ENCODE measurements at places on chromosomes 16 and 17.
A peak's percentile ranks its signal among the peaks of the same experiment; 100 is the strongest.

DNA sequence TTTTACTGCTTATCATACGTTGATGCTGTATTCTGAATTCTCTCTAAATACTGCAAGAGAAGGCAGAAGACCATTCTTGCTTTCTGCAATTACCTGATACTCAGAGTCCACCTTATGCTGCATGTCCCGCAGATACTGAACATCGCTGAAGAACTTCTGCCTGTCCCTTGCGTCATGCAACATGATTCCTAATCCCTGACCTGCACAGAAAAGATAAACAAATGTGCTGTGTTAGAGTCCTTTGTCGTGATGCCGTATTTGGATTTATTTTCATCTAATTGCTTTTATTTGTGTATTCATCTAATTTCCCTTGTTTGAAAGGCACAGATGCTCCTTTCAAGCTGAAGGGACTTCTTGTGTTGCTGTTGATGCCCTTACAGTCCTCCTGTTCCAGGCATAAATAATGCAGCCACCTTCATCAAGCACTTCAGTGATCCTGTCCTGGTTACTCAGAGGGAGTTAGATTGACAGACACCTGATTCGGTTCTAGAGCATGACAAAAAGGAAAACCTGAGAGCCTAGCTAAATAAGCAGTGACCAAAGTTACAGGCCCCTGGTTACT is 6.5 kb downstream of the MARCHF10 start:
- peak; percentile 22 for DNase-seq

DNA sequence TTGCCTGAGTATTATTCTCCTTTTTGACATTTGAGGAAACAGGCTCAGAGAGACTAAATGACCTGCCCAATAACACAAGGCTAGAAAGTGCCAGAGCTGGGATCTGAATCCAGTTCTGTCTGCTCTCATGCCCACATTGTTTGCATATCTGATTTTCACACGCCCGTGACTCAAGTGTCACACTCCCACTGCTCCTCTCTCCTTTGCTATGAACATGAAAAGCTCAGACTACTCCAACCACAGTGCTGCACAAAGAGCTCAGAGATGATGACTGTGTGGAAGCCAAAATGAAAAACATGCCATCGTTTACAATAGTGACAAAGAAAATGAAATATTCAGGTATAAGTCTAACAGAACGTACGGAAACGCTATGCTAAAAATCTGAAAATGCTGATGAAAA is 107.9 kb downstream of the SMG6 start:
- peak; percentile 15 for DNase-seq

DNA sequence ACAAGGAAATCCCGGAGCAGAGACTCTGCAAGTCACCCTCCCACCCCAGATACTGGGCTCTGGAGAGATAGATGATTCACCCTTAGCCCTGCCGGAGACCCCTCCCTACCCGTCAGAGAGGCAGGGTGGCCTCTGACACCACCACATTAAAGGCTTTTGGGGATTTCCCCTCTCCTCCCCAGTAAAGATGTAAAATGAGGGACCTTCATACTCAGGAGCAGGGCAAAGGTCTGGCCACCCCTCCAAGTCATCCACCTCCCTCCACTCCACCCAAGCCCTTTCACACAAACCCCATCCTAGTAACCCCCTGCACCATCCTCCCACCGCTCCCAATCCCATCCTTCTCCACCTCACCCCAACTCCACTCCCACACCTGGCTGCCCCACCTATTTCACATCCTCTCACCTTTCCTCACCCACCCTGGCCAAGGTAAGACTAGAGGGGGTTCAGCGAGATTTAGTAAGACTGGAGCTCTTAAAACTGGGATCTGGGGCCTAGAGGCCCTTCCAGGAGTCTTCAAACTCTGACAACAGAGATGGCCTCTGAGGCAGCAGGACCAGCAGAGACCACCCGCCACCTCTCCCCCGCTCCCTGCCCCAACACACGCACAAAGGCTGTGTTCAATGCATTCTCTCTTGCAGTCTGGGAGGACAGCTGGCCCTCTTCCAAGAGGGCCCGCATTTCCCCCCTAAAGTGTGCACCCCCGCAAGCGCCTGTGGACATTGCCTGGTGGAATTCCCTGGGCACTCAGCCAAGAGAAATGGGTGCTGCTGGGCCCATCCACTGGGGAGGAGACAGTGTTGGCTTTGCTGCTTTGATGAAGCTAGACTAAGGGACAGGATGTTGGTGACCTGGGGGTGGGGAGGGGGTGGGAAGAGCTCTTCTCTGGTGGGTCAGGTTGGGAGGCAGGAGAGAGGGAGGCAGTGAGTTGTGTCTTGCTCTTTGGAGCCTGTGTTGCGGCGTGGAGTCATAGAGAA is 1.1 kb downstream of the ABAT start:
- DNase-seq, result no peak

DNA sequence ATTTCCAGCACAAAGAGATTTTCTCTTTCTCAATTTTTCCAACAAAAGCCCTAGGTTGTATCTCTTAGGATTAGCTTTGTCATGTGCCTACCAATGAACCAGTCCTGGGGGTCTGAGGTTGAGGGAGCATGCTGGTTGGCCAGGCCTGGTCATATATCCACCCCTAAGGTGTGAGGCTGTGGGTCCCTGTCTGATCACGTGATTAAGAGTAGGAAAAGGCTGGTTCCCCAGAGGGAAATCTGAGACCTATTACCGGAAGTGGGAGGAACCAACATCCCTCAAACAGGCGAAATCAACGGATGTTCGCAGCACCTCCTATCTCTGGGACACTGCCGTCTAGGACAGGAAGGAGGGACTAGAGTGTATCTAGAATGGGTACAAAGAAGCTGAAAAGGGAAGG is 185.7 kb upstream of the IRX5 start:
- DNase-seq, result no peak

- peak; percentile 65 for DNase-seq
These were observed 12.8 kb upstream of the PRR14 start for GRCh38 chr16:30637944-30638343.

GRCh38 chr17:74907012-74907411 is 13.6 kb upstream of the FADS6 start:
- DNase-seq, result no peak

GRCh38 chr17:1705004-1705403 is 5.2 kb downstream of the TLCD2 start:
- no peak for DNase-seq

- no peak for DNase-seq
These were observed 5.6 kb upstream of the TUBG2 start for GRCh38 chr17:42653179-42654124.

DNA sequence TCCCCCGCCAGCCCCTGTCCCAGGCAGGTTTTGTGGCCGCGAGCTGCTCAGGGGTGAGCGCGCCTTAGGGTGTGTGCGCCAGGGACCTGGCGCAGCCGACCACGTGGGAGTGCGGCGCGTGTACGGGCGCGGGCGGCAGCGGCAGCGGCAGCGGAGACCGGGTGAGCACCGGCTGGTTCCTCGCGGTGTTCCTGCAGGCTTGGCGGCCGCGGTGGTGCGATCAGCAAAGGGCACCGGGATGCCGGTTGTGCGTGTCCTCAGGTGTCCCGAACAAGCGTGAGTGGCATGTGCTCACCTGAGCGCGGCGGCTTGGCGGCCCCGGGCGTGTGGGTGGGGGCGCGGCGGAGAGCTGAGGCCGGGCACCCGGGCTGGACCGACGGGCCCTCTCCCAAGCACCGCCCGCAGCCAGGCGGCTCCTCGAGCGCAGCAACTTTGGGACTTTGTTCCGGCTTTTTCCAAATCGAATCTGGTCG is 381 bp upstream of the HSD11B2 start:
- no peak for DNase-seq

GRCh38 chr16:89173174-89173921 is 1.8 kb downstream of the CDH15 start:
- DNase-seq, result no peak

GRCh38 chr16:29680180-29680598 is 1.2 kb downstream of the QPRT start:
- no peak for DNase-seq

- DNase-seq, result no peak
These were observed 174.5 kb downstream of the PARN start for GRCh38 chr16:14455573-14455972.

GRCh38 chr16:75340741-75341491 is 89.5 kb upstream of the BCAR1 start:
- no peak for DNase-seq

- peak; percentile 96 for DNase-seq
These were observed 204.6 kb downstream of the STX8 start for GRCh38 chr17:9371019-9371418.

GRCh38 chr17:66474806-66475497 is 172.5 kb downstream of the PRKCA start:
- DNase-seq, result peak; percentile 51

DNA sequence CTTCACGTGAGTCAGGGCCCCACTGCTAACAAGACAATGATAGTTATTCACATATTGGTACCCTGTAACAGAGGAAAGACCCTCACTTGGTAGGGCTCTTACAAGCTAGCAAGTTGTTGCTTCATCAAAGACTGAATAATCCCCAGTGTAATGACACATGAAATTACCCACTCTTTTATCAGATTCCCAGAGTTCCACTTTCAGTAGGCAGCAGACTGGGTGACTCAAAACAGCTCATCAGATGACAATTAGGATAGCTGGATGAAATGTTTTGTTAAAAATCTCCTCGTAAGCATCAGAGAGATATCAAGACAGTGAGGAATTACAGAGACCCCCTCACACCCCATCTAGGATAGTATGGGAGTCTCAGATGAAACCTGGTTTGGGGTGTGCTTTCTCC is 6.8 kb upstream of the OR1E2 start:
- DNase-seq, result no peak

DNA sequence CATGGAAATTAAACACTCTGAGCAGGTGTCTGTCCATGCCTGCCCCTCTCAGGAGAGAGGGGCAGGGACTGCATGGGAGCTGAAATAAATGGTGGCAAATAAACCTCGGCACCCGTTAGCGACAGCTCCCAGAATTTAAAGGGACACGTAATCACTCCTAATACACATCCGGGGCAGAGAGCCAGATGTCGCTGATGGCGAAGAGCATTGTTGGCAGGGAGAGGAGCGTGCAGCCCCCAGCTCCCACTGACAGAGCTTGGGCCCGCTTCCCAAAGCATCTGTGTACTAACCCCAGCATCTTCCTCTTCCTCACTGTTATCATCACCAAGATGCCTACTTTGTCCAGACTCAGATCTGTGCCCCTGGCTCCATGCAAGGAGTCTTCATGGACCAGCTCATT is 85.8 kb downstream of the IRX5 start:
- no peak for DNase-seq

DNA sequence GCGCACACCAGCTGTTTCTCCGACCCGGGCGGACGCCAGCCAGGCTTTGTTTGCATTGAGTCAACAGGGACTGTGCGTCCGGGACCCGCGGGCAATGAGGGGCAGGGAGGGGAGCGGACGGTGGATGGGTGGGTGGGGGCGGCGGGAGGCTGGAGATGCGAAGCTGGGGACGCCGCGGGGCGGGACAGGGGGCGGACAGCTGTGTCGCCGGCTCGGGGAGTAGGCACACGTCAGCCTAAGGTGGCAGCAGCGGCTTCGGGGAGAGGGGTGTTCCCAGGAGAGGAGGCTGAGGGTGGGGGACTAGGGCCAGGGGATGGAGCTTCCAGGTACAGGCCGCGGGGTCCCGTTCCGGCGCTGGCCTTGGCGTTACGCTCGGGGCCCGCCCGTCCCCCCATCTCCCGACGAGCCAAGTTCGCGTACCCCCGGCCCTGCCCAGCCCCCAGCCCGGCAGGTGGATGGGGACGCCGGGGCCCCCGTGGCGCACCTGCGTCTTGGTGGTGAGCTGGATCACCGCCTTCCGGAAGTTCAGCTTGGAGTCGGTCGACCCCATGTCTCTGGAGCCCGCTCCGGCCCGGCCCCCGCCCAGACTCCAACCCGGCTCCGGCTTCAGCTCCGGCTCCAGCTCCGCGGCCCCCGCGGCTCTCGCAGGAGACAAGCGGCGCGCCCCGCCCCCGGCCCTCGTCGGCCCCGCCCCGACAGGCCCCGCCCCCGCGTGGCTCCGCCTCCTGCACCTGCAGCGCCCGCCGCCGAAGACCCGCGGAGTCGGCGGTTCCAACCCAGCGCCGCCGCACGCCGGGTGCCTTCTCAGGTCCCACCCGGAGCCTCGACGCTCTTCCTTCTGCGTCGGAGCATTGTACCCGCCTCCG is at the start of gene HID1:
Gene HID1, minus strand, starts transcription at position 653 of the 866 bp plus-strand sequence. Its CDS starts 103 bp downstream, at position 550.
- peak; percentile 80 for DNase-seq

GRCh38 chr17:78555746-78556401 is 21.3 kb downstream of the DNAH17 start:
- DNase-seq, result no peak

DNA sequence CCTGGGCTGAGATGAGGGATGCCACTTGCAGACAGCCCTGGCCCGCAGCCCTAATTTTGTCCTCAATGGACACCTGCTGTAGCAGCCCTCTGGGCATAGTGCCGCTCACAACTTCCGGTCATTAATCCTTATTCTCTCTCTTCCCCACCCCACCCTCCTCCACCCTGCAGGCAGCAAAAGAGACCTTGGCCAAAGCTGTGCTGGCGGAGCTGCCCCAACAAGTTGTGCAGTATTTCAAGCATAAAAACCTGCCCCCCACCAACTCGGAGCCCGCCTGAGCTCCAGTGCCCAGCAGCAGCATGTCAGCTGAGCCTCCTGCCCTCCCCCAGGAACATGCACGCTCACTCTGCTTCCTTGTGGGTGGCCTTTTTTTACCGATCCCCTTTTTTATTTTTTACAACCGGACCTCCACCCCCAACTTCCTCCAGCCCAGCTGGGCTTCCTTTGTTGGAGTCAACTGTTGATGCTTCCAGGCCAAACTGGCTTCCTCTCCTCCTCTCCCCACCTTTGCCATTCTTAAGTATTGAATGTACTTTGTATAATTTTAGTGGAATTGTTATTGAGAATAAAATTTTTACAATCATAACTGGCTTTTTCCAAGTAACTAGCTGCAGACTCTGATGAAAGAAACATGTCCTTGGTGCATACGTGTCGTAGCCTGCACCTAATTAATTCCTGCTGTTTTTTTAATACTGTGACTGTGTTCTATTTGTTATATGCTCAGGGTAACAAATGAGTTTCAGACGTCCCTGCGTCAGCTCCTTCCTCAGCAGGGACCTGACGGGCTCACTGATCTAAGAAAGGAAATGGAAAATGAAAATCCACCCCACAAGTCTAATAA is 38.2 kb downstream of the PSME3IP1 start:
- peak; percentile 17 for DNase-seq

- DNase-seq, result no peak
These were observed 33.4 kb downstream of the AXIN2 start for GRCh38 chr17:65527857-65528591.

- no peak for DNase-seq
These were observed 7.4 kb downstream of the POLR2A start for GRCh38 chr17:7491583-7491982.

GRCh38 chr17:44996304-44996703 is 28.2 kb upstream of the C1QL1 start:
- no peak for DNase-seq

GRCh38 chr17:58913552-58913951 is 157.9 kb downstream of the PPM1E start:
- no peak for DNase-seq

Data from NCI-H1417 (cell line).